ENCODE measurements at places on chromosomes 13 and 19. TPM values are rescaled to one million over a fixed set of nuclear protein-coding genes. Genes with fewer than 3 reads are reported as not detected.

Gene DZIP1
- total RNA-seq, result 13.6 TPM

Gene AMER2
- total RNA-seq, result not detected

Gene TIMM50
- total RNA-seq, result 217 TPM

Gene MYH14
- 5.5 TPM for total RNA-seq

Gene CLEC11A
- 10.9 TPM for total RNA-seq

Gene ZNF577
- total RNA-seq, result not detected

Gene MBD3
- 51.5 TPM for total RNA-seq

Gene PTBP1
- total RNA-seq, result 212 TPM

Gene SCGB2B2
- 0.28 TPM for total RNA-seq

Gene SIGLEC12
- not detected for total RNA-seq

Gene ARL11
- not detected for total RNA-seq

Gene C13orf42
- not detected for total RNA-seq

Gene PTH2
- total RNA-seq, result not detected

Gene PRKCG
- total RNA-seq, result 5.6 TPM

Gene CLDN10
- total RNA-seq, result 0.21 TPM

Gene IL12RB1
- total RNA-seq, result not detected

Gene ETFB
- 240 TPM for total RNA-seq

Gene PEX11G
- 1.9 TPM for total RNA-seq

Gene WTIP
- 33.4 TPM for total RNA-seq

Gene DLEU7
- not detected for total RNA-seq

Gene FCER2
- not detected for total RNA-seq

Gene C2CD4C
- total RNA-seq, result 0.54 TPM

Gene CGB2
- total RNA-seq, result 0.71 TPM

Gene EDDM13
- total RNA-seq, result not detected

Gene FREM2
- total RNA-seq, result not detected

Gene TJP3
- total RNA-seq, result 0.53 TPM

Gene NCAN
- total RNA-seq, result 0.07 TPM

Gene NLRP11
- total RNA-seq, result 0.05 TPM

Gene IZUMO2
- total RNA-seq, result not detected

Gene CEACAM21
- not detected for total RNA-seq

Gene KIR3DL1
- not detected for total RNA-seq

Gene STAP2
- not detected for total RNA-seq

Gene SNRNP70
- total RNA-seq, result 337 TPM

Gene BEST2
- not detected for total RNA-seq

Gene ADM5
- total RNA-seq, result 3.4 TPM

Gene TPTE2
- total RNA-seq, result not detected

Gene ZNF878
- total RNA-seq, result not detected

Gene DOCK6
- 8.4 TPM for total RNA-seq

Gene CILP2
- 0.24 TPM for total RNA-seq

Gene SIGLEC5
- not detected for total RNA-seq

Gene GPR180
- total RNA-seq, result 3.6 TPM

Gene GRIN2D
- 7.9 TPM for total RNA-seq

Gene MAP4K1
- total RNA-seq, result 0.92 TPM

Gene KIR2DL1
- not detected for total RNA-seq

Gene ZNF221
- 0.39 TPM for total RNA-seq

Gene FPR1
- 0.31 TPM for total RNA-seq

Gene KIR2DL4
- not detected for total RNA-seq

Gene SLC17A7
- total RNA-seq, result 0.61 TPM

Gene OR4F17
- total RNA-seq, result not detected

Gene CCL25
- not detected for total RNA-seq

Gene CFAP97D2
- not detected for total RNA-seq

Gene SYCN
- total RNA-seq, result not detected

Gene CHAF1A
- total RNA-seq, result 24.0 TPM

Gene ZNF667
- total RNA-seq, result not detected

Data from A549 treated with CORT108297 at 1 μM for 4 hours (cell line).